ENCODE measurements at places on chromosomes 1 and 21. TPM values are rescaled to one million over a fixed set of nuclear protein-coding genes. Genes with fewer than 3 reads are reported as not detected.

Gene FGR
- total RNA-seq, result not detected

GRCh38 chr1:243831463-243831862, 18.6 kb downstream of the AKT3 start:
- no peak for DNase-seq

DNA sequence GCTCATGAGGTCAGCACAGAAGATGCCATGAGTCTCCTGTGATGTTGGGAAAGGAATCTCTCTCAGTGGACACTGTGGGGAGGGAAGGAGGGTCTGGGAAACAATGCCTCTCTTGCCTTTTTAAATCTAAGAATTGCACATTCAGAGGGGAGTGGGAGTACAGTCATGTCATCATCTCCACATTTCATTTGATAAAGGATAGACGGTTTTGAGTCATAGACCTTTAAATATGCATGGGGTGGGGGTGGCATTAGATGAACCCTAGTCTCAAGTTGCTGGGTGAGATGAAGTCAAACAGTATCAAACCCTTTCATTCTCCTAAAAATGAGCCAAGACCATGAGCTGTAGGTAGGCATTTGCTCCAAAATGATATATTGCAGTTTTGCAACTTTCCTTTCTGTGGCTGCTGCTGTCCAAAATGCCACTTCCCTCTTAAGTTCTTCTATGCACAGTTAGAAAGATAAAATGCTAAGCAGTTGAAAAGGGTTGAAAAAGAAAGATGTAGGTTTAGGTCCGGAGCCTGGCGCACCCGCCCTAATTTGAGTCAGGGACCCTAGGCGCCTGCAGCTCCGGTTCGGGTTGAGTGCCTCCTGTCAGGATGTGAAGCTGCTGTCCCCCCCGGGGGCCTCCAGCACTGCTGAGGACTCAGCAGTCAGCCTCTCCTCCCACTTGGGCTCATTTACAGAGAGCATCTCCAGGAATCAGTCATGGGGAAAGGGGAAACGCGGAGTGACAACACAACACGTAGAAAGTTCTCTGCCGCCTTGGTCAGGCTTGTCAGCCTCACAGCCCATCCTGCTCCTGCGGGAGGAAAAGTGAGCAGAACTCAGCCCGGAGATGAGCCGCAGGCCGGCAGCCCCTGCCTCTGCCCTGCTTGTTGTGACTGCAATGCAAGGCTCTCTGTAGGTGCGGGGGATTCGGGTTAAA, 479.3 kb upstream of the RUNX1 start:
- no peak for DNase-seq

DNA sequence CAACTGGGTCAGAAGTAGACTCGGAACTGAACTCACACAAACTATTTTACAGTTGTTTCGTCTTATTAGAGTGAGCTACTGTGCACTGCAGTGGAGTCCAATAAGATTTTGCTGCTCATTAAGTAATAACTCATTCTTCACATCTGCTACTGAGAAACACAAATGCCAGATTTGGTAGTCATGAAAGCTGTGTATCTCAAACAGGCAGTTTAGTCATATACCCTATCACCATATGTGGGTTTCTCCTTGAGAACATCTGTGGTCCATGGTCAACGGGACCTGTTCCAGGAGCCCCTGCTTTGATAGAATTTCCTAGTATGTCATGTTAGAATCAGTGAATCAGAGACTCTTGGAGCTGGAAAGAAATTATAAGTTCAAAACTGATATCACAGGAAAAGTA, 60.4 kb downstream of the ALG14 start:
- DNase-seq, result no peak

DNA sequence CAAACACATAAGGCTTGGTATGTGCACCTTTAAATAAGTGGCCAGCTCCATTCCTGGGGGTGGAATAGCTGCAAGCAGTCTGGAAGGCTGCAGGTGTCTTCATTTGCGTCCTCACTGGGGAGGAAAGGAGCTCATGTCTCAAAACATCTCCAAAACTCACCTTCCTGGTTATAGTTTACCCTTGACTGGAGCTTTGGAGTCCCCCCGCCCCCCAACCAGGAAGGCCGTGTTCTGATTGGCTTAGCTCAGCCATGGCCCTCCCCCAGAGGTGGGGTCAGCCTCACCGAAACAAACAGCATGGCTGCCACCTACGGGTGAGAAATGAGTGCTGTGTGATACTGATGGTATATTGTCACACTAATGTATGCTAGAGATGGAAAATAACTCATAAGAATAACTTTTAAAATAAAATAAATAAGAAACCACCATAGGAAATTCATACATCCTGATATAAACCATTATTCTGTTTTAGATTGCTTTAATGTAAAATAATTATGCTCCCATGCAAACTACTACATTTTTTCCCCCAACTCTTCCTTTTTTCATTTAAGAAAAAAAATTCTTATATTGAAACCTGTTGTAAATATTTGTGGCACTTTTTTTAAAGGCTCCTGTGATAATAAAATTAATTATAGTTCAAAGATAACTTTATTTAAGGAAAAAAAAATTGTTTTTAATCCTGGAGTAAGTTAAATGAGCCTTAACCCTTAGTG, 90.8 kb downstream of the ZP4 start:
- no peak for DNase-seq

Gene GPR153
- total RNA-seq, result 5.8 TPM

GRCh38 chr1:156387870-156388173, 18.8 kb downstream of the RHBG start:
- DNase-seq, result peak; percentile 78

Gene THEM5
- not detected for total RNA-seq

Gene OR2T4
- total RNA-seq, result not detected

Gene NBPF20
- total RNA-seq, result 2.7 TPM

DNA sequence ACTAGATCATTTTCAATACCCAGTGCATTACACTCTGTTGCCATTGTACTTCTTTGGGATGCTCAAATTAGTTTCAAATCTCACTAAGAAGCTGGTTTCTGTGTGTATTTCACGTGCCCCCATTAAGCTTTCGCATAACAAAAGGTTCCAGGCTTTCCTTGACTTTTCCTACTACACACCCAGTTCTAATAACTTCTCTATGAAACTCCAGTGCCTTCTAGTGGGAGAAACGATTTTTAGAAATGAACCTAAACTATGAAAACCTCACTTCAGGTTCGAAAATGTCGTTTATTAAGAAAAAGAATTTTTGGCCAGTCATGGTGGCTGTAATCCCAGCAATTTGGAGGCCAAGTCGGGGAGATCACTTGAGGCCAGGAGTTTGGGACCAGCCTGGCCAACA, 2.8 kb downstream of the CFHR4 start:
- DNase-seq, result no peak

DNA sequence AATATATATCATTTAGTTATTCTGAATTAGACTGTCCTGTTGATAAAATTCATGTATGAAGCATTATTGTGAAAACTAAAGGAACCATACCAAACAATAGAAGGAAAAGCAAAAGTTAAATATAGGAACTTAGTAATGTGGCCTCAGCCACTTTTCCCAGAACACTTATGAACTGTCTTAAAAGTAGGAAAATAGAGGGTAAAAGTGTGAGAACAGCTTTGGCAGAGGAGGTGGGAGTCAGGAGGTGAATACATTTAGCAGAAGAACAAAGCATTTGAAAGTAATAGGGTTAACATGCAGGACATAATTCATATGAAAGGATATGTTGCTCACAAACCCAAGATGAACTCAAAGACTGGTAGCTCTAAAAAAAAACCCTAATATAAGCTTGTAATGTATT, 121.9 kb downstream of the KCNT2 start:
- DNase-seq, result no peak

Gene TIAM1
- 6.6 TPM for total RNA-seq

- no peak for DNase-seq
These were observed 24.5 kb downstream of the ADARB1 start for GRCh38 chr21:45098867-45099266.

DNA sequence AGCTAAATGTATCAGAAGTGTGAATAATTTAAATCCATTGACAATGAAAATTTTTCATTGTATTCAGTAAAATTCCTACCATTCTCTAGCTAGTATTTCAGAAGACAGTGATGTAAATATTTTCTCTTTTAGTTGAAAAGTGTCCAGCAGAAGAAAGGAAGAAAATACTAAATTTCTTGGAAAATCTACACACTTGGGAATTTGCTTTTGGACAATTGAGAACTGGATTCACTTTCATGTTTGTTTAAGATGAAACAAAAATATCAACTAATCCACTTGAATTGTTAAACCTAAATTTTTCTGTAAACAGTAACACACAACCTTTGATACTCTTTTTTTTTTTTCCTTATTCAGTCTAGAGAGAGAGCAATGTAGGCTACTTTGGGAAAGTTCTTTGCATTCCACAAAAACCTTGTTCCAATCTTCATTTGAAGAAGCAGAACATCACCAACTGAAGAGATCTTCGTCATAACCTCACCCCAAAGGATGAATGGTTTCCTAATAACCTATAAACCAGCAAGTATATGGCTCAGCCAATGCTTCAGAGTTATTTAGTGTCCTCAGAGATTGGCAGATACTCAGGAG, 155.1 kb upstream of the GORAB start:
- DNase-seq, result no peak
